ENCODE measurements at places on chromosomes 5 and 9. TPM values are rescaled to one million over a fixed set of nuclear protein-coding genes. Genes with fewer than 3 reads are reported as not detected.

GRCh38 chr5:77443670-77444069 lies 48.4 kb downstream of the WDR41 start:
- no peak for DNase-seq

- DNase-seq: no peak
These were observed 59.1 kb downstream of the PDE6A start for GRCh38 chr5:149885513-149885912.

GRCh38 chr5:83058726-83059125 lies 18.5 kb downstream of the TMEM167A start:
- DNase-seq: no peak

GRCh38 chr5:98997000-98997399 lies 68.2 kb upstream of the CHD1 start:
- peak; percentile 37 for DNase-seq

DNA sequence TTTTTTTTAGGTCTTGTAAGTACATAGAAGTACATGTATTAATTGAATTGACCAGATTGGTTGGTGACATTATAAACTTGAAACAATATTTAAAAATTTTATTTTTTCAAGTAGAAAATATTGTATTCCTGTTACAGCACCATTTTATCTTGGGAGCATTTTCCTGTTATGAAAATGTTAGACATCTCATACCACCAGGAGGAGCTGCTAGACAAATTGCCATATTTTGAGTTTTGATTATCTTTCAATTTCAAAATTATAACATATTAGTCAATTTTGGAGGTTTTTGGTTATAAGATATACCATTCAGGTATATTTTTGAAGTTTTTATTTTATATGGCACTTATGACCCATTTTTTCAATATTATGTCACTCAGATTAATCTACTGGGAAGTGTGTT lies 84.4 kb downstream of the CNTLN start:
- peak; percentile 35 for DNase-seq

DNA sequence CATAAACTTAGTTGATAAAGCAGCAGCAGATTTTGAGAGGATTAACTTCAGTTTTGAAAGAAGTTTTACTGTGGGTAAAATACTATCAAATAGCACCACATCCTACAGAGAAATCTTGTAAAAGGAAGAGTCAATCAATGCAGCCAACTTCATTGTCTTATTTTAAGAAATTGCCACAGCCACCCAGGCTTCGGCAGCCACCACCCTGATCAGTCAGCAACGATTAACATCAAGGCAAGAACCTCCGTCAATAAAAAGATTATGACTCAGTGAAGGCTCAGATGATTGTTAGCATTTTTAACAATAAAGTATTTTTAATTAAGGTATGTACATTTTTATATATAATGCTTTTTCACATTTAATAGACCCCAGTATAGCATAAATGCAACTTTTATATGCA lies 122.3 kb upstream of the NR4A3 start:
- DNase-seq: no peak

- no peak for DNase-seq
These were observed 126.1 kb downstream of the BNC2 start for GRCh38 chr9:16744394-16744793.

- no peak for DNase-seq
These were observed 3.0 kb downstream of the FRRS1L start for GRCh38 chr9:109164042-109164441.

- DNase-seq: no peak
These were observed 1.8 kb downstream of the PTBP3 start for GRCh38 chr9:112331674-112331952.

- DNase-seq: no peak
These were observed 6.8 kb upstream of the IRX4 start for GRCh38 chr5:1889321-1890065.

DNA sequence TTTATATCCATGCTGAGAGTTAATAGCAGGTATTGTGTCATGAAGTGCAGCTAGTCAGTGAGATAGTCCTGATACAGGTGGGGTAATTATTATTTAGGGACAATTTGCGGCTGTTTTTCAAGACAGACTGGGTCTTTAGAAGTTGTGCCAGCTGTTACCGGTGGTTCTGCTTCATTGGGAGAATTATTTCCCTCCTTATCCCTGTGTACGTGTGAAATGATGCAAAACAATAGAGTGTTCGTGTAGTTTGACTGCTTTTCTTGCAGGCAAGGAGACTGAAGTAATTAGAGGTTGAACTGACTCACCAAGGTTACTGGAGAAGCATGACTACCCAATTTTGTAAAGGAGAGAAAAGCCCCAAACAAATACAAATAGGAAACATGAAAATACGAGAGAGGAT lies 101.7 kb downstream of the ARRDC3 start:
- DNase-seq: peak; percentile 90

GRCh38 chr5:58108511-58108910 lies 351.4 kb downstream of the PLK2 start:
- DNase-seq: no peak

DNA sequence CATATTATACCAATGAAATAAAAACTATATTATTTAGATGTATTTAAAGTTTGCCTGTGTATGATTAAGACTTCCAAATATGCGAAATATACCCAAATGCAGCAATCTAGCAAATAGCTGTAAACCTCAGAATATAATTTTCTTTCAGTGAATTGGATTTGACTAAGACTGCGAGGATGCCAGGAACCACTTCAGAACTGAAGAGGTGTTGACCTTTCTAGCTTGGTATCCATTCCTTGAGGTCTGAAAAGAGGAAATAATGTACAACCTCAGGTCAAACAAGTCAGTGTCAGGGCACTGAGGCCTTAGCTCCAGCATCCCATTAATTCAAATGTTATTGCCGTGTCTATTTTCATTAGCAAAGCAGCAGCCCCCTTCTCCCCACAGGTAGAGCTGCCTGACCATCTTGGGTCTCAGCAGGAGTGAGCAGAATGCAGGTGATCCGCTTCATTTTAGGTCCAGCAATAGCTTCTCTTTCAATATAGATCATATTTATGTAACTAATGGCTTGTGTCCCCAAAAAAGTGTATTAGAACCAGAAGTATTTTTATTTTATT lies 100.0 kb downstream of the KIAA1958 start:
- no peak for DNase-seq

- no peak for DNase-seq
These were observed 365.1 kb upstream of the NUDT12 start for GRCh38 chr5:103927739-103928138.

DNA sequence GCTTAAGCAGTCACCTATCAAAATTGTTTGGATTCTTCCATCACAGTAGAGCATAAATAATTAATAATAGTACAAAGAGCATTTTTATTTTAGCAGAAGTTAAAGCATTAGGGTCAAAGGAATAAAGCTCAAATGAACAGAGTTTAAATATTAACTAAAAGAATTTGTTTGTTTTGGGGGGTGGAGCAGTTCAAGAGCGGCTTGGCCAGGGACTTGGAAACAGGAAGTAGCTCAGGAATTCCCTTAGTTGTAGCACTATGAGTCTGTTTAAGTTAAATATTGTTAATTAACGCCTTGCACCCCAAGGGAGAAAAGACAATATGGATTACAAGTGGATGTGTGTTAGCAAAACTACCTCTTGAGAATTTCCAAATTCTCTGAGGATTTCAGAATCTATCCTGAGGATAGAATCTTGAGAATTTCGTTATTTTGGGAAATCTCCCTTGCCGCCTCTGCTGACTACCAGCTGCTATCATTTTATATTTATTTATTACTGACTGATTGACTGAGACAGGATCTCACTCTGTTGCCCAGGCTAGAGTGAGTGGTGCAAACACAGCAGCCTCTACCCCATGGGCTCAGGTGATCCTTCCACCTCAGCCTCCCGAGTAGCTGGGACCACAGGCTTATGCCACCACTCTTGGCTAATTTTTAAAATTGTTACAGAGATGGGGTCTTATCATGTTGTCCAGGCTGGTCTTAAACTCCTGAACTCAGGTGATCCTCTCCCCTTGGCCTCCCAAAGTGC lies 96.7 kb upstream of the CHD1 start:
- peak; percentile 41 for DNase-seq

GRCh38 chr5:177964471-177964870 lies 31.6 kb downstream of the PROP1 start:
- DNase-seq: no peak

DNA sequence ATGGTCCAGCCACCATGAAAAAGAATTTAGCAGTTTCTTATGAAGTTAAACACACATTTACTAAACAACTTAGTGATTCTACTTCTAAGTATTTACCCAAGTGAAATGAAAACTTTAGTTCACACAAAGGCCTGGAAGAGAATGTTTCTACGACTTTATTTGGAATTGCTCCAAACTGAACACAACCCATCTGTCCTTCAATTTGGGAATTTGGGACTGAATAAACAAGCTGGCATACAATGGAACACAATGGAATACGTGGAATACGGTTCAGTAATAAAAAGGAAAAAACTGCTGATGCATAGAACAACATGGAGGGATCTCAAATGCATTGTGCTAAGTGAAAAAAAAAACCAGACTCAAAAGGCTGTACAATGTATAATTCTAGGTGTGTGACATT lies 44.6 kb upstream of the BASP1 start:
- peak; percentile 64 for DNase-seq

DNA sequence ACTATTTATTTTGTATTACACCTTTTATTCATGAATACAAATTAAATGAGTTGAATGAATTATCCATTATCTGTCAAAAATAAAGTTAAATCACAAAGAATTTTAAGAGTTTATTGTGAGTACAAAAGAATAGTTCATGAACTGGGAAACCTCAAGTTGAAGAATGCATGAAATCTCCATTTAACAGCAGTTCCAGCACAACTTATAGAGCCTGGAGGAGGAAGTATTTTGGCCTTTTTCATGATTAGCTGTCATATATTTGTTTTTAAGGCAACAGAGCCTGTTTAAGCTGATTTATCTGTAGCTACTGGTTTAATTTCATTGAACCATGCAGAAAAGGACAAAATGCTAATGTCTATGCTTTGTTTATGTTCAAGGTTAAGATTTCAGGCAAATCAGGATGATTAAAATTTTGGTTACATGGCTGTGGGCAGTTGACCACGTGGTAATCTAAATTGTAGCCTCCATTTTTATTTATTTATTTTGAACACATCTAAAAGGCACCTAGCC lies 12.2 kb downstream of the SPINK1 start:
- no peak for DNase-seq

- DNase-seq: peak; percentile 56
These were observed 100.4 kb downstream of the TRIM36 start for GRCh38 chr5:115069087-115069968.

GRCh38 chr9:121748074-121748473 lies 96.6 kb downstream of the DAB2IP start:
- no peak for DNase-seq

- DNase-seq: no peak
These were observed 761 bp upstream of the DNAJC25 start for GRCh38 chr9:111630182-111630963.

The PWWP2A gene
- 17.7 TPM for total RNA-seq

The FOXD4L6 gene
- total RNA-seq: under 0.01 TPM

The PTGDS gene
- total RNA-seq: 0.60 TPM

The PPP1R2B gene
- 0.19 TPM for total RNA-seq

The TGFBI gene
- 3.9 TPM for total RNA-seq

The SLC23A1 gene
- total RNA-seq: not detected

The MYOT gene
- total RNA-seq: not detected

The ANKHD1 gene
- 80.0 TPM for total RNA-seq

The PRR7 gene
- 4.5 TPM for total RNA-seq

The LURAP1L gene
- total RNA-seq: 1.1 TPM
